Transverse colon (tissue), 4 donors: ENCODE measurements at places on chromosomes 11 and 22.

GRCh38 chr22:50564289-50564688 is 1.6 kb upstream of the SYCE3 start:
- peak overlapping the region; percentile 85 for H3K27ac ChIP-seq
- DNase-seq, result peak; percentile 63
- no peak overlapping the region for H3K4me3 ChIP-seq
- peaks cover 4% of the 10 kb centered on the region for H3K27me3 ChIP-seq

GRCh38 chr11:83036701-83037100 is 35.0 kb downstream of the RAB30 start:
- no peak for DNase-seq
- no peak overlapping the region for H3K4me3 ChIP-seq
- peaks cover 36% of the 10 kb centered on the region for H3K4me1 ChIP-seq
- no peaks in the 10 kb centered on the region for H3K27me3 ChIP-seq
- H3K36me3 ChIP-seq, result no peaks in the 10 kb centered on the region

DNA sequence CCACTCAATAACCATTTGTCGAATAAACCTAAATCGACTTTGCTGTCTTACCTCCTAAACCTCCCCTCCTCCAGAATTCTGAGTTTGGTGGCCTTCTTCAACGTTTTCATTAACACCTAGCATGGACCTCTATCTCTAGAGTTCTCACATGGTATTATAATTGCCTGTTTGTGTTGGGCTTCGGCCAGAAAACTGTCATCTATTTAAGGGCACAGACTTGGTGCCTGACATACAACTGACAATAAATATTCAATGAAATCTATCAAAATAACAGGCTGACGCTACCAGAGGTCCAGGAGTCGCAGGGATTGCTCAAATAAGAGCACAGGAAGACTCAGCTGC is 687 bp downstream of the ALKBH8 start:
- peak overlapping the region; percentile 67 for H3K4me3 ChIP-seq
- no peaks in the 10 kb centered on the region for H3K27me3 ChIP-seq
- DNase-seq, result no peak

DNA sequence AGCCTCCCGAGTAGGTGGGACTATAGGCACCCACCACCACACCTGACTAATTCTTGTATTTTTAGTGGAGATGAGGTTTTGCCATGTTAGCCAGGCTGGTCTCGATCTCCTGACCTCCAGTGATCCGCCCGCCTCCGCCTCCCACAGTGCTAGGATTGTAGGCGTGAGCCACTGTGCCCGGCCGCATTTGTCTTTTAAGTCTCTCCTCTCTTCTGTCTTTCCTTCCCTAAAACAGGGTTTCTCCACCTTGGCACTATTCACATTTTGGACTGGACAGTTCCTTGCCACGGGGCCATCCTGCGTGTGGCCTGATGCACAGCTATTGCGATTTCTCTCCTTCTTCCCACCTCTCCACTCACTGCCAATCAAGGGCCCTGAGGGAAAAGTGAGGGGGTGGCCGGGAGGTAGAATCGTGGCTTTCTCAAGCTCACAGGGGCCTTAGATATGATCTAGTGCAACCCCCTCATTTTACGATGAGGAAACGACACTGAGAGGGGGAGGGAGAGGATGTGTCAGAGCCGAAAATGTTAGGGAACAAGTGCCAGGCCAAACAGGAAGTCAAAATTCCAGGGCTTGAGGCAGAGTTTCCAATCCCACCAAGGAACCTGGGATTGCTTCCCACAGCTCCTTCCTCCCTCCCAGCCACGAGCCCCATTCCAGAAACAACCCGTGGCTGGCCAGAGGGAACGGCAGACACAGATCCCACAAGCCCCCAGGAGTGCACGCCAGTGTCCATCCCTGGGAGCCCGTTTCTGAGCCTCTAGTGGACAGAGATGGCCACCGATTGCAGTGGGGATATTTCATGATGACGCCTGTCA is 21.2 kb downstream of the SCGB1A1 start:
- no peaks in the 10 kb centered on the region for H3K27me3 ChIP-seq
- H3K4me1 ChIP-seq, result peaks cover 13% of the 10 kb centered on the region
- no peak overlapping the region for H3K4me3 ChIP-seq
- H3K27ac ChIP-seq, result peak overlapping the region; percentile 67

DNA sequence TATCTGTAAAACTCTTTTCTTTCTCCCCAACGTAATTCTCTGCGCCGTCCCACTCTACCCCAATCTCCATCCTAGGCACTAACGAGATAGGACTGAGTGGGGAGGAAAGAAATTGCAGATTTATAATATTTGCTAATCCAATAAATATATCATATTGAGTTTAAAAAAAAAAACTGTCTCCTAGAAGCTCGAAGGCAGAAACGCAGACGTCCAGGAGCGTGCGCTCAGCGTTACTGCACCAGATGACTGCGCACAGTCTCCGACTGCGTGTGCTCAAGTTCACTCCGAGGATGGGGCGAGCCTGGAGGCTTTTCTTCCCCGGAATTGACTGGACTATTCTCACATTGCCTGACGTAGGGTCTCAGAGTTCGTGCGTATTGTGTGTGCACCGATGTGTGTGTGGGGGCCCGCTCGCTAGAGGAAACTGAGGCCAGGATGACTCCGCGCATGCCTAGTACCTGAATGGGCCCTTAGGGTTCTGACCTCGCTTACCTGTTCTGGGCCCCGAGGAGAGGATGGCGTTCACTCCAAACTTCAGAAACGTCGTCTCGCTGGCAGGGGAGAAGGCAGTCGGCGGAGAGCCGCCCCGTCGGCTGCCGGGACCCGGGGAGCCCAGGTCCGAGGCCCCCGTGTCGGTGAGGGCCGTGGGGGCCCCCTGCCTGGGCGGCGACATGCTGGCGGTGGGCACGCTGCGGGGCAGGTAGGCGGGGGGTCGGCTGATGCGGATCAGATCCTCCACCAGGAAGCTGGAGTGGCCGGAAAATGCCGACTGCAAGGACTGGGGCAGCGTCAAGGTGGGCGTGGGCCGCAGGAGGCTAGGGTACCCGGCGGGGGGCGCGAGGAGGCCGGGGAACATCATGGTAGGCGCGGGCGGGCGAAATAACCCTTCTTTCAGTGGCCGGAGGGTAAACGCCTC is 551 bp downstream of the DBX1 start:
- no peak overlapping the region for H3K27ac ChIP-seq
- H3K36me3 ChIP-seq, result no peaks in the 10 kb centered on the region
- peaks cover 24% of the 10 kb centered on the region for H3K4me1 ChIP-seq
- no peak for DNase-seq
- no peak overlapping the region for H3K4me3 ChIP-seq

DNA sequence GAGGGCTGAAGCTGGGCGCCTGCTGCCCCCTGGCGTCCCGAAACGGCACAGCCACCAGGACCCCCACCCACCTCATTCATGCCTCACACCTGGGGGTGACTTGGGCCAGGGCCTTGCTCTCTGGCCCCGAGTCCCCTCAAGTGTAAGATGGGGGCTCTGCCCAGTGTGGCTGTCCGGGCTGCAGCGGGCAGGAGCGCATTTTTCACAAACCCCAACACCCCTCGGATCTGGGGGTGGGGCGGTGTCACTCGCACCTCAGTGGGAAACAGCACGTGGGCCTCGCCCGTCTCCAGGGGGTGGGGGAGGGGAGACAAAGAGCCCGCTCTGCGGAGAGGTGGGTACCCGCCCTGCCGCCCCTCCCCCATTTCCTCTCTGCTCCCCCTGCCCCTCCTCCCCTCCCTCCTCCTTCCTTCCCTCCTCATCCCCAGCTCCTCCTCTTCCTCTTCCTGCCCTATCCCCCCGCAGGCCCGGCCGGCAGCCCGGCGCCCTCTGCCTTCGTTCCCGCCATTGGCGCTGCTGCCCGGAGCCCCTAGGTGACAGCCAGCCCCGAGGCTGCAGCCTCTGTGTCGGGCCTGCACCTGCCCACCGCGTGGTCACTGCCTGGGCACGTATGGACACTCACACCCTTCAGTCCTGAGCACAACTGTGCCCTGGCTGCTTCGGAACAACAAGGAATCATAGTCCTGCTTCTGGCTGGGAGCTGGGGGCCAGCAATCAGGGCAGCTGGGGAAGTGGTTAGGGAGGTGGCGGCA is 6.8 kb upstream of the CDKN1C start:
- no peaks in the 10 kb centered on the region for H3K27me3 ChIP-seq
- peak overlapping the region; percentile 11 for H3K4me3 ChIP-seq
- H3K4me1 ChIP-seq, result peaks cover 32% of the 10 kb centered on the region

DNA sequence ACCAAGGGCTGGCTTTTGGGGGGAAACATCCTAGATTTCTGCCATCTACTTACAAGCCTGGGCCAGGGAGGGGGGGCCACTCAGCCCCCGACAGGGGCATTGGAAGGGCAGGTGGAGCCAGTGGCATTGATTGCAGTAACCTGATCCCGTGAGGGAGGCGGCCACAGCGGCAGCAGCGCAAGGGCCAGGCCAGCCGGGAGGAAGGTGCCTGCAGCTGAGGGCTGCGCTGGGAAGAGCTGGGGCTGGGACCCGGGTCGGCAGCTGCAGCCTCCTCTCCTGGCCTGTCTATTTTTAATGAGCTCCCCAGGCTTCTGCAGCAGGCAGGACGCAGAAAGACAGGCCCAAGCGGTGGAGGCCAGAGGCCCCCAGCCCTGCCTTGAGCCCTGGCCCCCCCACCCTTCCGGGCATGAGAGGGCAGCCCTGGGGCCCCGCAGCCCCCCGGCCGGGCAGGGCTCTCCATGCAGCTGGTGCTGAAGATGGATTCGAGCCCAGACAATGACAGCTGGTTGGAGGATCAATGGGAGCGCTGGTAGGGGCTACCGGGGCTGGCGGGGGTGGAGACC is 10.6 kb downstream of the FREY1 start:
- no peak for DNase-seq
- H3K4me3 ChIP-seq, result no peak overlapping the region
- peaks cover 3% of the 10 kb centered on the region for H3K4me1 ChIP-seq
- H3K27ac ChIP-seq, result no peak overlapping the region
- H3K27me3 ChIP-seq, result peaks cover 50% of the 10 kb centered on the region

DNA sequence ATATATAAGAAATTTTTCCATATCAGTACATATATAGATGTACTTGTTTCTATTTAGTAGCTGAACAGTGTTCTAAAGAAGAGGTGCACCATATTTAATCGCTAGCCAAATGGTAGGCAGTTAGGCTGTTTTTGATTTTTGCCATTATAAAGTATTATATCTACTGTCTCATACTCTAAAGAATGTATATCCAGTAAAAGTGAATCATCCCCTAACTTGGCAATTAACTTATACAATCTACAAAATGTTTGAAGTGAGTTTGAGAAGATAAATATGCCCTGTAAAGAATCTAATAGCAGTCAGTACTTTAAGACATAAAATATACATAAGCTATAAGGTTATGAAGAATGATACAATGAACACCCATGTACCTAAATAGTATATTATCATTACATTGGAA is 291.5 kb downstream of the SWAP70 start:
- H3K4me3 ChIP-seq, result no peak overlapping the region
- no peak overlapping the region for H3K27ac ChIP-seq
- no peaks in the 10 kb centered on the region for H3K27me3 ChIP-seq

- no peaks in the 10 kb centered on the region for H3K27me3 ChIP-seq
- H3K4me3 ChIP-seq, result no peak overlapping the region
- H3K4me1 ChIP-seq, result no peaks in the 10 kb centered on the region
- no peak overlapping the region for H3K27ac ChIP-seq
- DNase-seq, result no peak
Observed at GRCh38 chr11:111018566-111018965, 227.0 kb upstream of the POU2AF2 start.

GRCh38 chr11:55673860-55674259 is 11.9 kb downstream of the OR4C6 start:
- no peaks in the 10 kb centered on the region for H3K36me3 ChIP-seq
- H3K27ac ChIP-seq, result no peak overlapping the region
- DNase-seq, result no peak
- no peaks in the 10 kb centered on the region for H3K4me1 ChIP-seq
- no peaks in the 10 kb centered on the region for H3K27me3 ChIP-seq

DNA sequence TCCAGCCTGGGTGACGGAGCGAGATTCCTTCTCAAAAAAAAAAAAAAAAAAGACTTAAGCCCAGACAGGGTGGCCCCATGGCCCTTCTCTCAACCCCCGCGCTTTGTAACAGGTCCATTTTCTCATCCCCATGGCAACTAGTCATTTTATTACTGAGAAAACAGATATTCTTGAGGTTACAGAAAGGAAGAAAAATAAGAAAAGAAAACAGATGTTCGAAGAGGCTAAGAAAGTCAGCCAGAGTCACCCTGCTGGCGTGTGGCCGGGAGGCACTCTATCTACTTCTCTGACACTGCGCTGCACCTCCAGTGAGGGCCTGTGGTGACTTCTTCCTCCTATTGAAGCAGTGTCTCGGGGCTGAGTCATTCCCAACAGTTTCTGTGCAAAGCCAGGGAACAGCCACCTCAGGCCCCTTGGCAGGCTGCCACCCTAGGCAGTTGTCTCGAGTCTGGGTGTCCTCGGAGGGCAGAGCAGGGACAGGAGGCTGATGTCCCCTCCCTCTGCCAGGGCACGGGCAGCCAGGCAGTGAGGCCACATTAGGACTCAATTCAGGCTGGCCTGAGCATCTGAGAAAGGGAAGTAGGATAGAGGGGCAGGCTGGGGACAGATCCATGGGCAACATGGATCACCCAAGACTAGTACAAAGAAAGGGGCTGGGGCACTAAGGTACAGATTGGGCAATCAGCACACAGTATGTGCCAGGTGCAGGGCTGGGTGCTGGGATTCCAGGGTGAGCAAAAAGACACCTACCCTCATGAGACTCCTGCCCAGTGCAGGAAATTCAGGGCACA is 16.4 kb upstream of the SYVN1 start:
- H3K27me3 ChIP-seq, result no peaks in the 10 kb centered on the region
- no peaks in the 10 kb centered on the region for H3K36me3 ChIP-seq
- no peak overlapping the region for H3K4me3 ChIP-seq
- peak; percentile 89 for DNase-seq
- H3K4me1 ChIP-seq, result peaks cover 15% of the 10 kb centered on the region

- no peaks in the 10 kb centered on the region for H3K27me3 ChIP-seq
- H3K27ac ChIP-seq, result peak overlapping the region; percentile 85
- H3K36me3 ChIP-seq, result no peaks in the 10 kb centered on the region
- H3K4me3 ChIP-seq, result no peak overlapping the region
Observed at GRCh38 chr11:65588199-65589054, 7.2 kb downstream of the KCNK7 start.

- no peaks in the 10 kb centered on the region for H3K36me3 ChIP-seq
- H3K27me3 ChIP-seq, result no peaks in the 10 kb centered on the region
- no peak overlapping the region for H3K4me3 ChIP-seq
- no peaks in the 10 kb centered on the region for H3K4me1 ChIP-seq
- H3K27ac ChIP-seq, result no peak overlapping the region
- peak; percentile 82 for DNase-seq
Observed at GRCh38 chr11:119481021-119481666, 58.2 kb upstream of the THY1 start.

DNA sequence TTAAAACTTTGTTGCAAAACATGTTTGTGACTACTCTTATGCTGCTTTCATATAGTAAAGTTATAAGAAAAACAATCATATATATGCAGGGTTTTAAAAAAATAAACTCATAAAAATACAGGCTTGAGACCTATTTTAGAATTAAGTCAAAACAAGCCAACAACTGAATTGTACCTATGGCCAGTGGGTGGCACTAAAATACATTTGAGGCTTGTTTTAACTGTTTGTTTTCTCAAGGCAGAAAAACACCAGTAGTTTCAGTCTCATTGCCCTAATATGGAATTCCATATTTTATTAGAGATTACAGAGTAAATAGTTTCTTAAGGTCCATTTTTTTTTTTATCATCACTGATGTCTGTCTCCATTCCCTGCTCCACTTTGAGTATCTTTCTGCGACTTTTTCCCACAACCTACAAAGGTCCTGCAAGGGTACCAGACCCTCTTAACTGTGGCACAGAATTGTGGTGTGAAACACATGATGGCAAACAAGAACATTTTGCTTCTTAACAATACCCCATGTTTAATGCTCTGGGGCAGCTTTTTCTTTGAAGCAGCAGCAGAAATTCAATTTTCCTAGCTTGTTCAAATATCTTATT is 8.5 kb upstream of the CCDC89 start:
- H3K27ac ChIP-seq, result no peak overlapping the region
- H3K27me3 ChIP-seq, result no peaks in the 10 kb centered on the region
